Liver (tissue), 10 donors: ENCODE measurements at places on chromosomes 12 and 14. TPM values are rescaled to one million over a fixed set of nuclear protein-coding genes. Genes with fewer than 3 reads are reported as not detected.

CD69 gene
- 1.8 TPM for total RNA-seq

DNA sequence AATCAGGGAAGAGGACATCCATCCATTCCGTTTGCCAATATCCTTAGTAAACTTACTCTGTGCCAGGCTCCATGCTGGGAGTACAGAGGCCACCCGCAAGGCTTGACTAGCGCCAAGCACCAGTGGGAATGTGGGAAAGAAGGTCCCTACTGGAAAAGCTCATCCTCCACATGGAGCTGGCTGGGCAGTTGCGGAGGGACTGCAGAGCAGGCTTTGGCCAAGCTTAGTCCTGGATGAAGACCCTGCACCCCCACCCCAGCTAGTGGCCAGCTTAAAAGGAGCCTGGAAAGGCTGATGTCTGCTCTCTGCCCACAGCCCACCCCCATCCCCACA is 22.4 kb upstream of the EIF2B2 start:
- DNase-seq: no peak
- H3K27ac ChIP-seq: no peak overlapping the region
- H3K4me1 ChIP-seq: no peaks in the 10 kb centered on the region
- no peaks in the 10 kb centered on the region for H3K27me3 ChIP-seq

- H3K27ac ChIP-seq: no peak overlapping the region
- H3K4me3 ChIP-seq: no peak overlapping the region
- no peak for DNase-seq
- H3K4me1 ChIP-seq: no peaks in the 10 kb centered on the region
- no peaks in the 10 kb centered on the region for H3K36me3 ChIP-seq
- no peaks in the 10 kb centered on the region for H3K27me3 ChIP-seq
Observed at GRCh38 chr12:15584366-15585041, 204.7 kb downstream of the EPS8 start.

GRCh38 chr14:83101846-83102245 is 1568.2 kb upstream of the SEL1L start:
- no peak overlapping the region for H3K27ac ChIP-seq
- H3K4me3 ChIP-seq: no peak overlapping the region
- no peak for DNase-seq
- no peaks in the 10 kb centered on the region for H3K36me3 ChIP-seq
- H3K27me3 ChIP-seq: no peaks in the 10 kb centered on the region

DNA sequence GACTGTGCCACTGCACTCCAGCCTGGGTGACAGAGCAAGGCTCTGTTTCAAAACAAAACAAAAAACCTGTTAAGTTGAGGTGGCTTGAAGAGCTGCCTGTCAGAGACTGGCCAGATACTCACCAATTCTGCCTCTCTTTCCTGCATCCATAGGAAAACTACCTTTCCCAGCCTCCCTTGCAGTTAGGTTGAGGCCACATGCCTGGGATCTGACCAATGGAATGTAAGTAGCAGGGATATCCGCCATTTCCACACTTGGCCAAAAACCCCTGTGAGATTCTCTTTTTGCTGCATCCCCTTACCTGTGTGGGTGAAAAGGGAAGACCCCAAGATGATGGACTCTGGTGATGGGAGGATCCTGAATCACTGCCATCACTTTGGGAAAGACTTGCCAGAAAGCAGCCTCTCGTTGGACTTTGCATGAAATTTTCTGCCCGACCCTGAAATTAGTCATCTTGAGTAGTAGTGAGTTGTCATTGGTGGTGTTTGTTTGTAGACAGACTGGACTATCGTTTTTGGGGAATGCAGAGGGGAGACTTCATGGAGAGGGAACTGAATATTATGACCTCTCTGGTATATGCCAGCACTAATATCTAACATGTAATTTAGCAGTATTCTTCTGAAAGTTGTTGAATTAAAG is 14.0 kb downstream of the GPR68 start:
- H3K27me3 ChIP-seq: no peaks in the 10 kb centered on the region
- no peak for DNase-seq
- H3K4me3 ChIP-seq: no peak overlapping the region
- no peak overlapping the region for H3K27ac ChIP-seq
- H3K4me1 ChIP-seq: no peaks in the 10 kb centered on the region

- H3K4me3 ChIP-seq: no peak overlapping the region
- H3K4me1 ChIP-seq: no peaks in the 10 kb centered on the region
- H3K27me3 ChIP-seq: no peaks in the 10 kb centered on the region
- no peak for DNase-seq
- no peaks in the 10 kb centered on the region for H3K36me3 ChIP-seq
Observed at GRCh38 chr12:23049180-23049579, 424.2 kb downstream of the ETNK1 start.

- no peaks in the 10 kb centered on the region for H3K36me3 ChIP-seq
- DNase-seq: no peak
- no peaks in the 10 kb centered on the region for H3K4me1 ChIP-seq
- H3K4me3 ChIP-seq: no peak overlapping the region
- no peaks in the 10 kb centered on the region for H3K27me3 ChIP-seq
Observed at GRCh38 chr12:126487431-126487980, 1422.3 kb downstream of the AACS start.

DNA sequence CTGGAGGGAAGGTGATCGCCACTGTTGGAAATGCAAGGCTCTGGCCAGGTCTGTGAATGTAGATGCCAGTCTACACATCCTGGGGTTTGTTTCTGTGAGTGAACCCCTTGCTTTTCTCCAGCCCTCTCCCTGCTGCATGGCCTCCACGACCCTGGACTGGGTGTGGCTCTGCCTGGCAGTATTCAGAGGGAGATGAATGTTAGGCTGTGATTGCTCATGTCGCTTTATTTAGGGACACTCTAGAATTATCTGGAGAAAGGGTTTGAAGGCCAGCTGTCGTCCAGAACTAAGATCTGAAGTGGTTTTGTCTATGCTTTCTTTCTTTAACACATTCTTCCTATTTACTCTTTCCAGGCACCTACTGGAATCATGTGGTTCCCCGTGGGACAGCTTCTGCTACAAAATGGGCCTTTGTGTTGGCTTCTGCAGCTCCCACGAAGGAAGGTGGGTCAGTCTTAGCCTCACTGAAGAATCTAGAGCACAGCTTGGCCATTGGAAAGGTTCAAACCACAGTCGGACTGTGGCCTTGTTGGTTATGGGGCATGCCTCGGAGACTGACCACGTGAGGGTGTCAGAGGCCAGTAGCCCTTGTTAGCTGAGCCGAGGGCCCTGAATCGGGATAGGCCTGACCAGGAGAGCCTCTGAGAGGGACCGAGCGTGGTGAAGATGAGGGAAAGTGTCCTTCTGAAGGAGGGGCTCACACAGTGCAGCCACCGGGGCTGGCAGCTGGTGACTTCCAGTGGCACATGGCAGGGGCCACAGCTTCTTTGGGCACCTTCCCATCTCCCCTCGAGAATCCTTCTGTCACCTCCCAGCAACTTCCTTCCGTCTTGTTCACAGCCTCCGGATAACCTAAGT is 59.1 kb downstream of the ANKRD9 start:
- no peak overlapping the region for H3K4me3 ChIP-seq
- no peaks in the 10 kb centered on the region for H3K27me3 ChIP-seq
- H3K36me3 ChIP-seq: peaks cover 20% of the 10 kb centered on the region
- no peak for DNase-seq

DNA sequence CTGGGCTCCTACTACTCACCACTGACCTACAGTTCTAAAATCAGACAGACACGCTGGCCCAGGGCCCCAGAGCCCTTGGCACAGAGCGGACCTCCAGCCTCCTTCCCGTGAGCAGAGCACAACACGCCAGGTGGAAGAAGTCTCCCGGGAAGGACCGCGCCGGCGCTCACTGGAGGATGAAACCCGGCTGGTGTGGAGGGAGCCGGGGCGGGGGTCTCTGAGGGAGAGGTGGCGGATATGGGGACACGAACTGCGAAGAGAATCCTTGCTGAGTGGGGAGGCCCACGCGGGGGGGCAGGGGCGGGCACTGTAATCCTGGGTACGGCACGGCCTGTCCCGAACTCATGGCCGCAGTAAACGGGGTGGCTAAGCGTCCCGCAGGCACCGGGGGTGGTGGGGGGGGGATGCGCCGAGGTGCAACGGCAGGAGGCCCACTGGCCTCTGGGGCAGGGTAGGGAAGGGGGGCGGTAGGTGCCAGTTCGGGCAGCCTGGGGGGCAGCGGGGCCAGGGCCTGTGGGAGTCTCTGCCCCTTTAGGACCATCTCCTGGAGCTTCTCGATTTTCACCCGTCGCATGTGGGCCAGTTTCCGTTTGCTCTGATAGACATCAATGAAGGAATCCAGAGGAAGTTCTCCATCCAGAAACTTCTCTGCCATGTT is 28.8 kb downstream of the VPS37B start:
- no peak for DNase-seq
- H3K36me3 ChIP-seq: peaks cover 8% of the 10 kb centered on the region
- H3K27me3 ChIP-seq: no peaks in the 10 kb centered on the region

DNA sequence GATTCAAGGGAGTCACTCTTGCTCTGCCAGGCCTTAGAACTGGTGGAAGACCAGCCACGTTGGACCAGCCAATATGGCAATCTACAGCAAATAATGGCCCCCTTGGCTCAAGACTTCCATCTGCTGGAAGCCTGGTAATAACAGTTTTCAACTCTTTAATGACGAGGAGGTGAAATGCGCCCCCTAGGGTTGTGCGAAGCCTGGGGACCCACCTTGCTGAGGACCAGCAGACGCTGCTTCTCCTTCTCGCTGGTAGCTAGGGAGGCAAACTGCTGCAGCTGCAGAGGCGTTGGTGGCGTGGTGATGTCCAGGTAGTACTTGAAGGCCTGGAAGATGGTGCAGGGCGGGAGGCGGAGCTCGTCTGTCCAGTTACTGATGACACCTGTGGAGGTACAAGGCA is 41.5 kb upstream of the FBXO21 start:
- H3K36me3 ChIP-seq: no peaks in the 10 kb centered on the region
- no peak overlapping the region for H3K4me3 ChIP-seq
- H3K4me1 ChIP-seq: no peaks in the 10 kb centered on the region
- H3K27ac ChIP-seq: no peak overlapping the region
- peaks cover 3% of the 10 kb centered on the region for H3K27me3 ChIP-seq
- no peak for DNase-seq

GRCh38 chr12:4809013-4809448 is 88.8 kb downstream of the GALNT8 start:
- peaks cover 5% of the 10 kb centered on the region for H3K27me3 ChIP-seq
- H3K36me3 ChIP-seq: no peaks in the 10 kb centered on the region
- DNase-seq: no peak
- H3K4me3 ChIP-seq: no peak overlapping the region

DNA sequence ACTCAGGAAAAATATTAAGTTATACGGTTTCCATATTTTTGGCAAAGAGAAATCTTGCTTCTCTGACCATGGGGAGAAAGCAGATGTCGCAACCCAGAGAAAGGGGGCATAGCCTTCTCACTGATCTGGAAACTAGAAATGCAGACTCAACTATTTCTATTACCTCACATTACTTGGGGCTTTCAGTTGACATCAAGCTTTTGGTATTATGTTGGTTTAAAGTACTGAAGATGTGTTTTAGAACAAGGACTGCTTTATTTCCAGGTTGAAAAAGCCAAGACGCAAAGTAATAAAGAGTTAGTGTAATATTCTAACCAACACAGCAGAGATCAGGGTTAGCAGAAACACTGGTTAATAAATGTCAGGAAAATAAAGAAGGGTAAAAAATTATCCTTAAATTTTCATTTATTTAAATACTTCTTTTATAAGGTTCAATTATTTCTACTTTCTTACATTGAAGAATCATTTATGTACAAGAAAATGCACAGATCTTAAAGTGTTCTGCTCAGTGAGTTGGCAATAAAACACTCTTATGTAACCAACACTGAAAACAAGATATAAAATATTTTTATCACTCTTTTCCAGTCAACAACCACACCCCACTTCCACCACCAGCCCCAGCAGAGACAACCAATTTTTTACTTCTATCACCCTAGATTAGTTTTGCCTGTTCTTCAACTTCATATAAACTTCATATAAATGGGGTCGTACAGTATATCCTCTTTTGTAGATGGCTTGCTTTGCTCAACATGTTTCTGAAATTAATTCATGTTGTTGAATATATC is 26.0 kb downstream of the DCP1B start:
- H3K36me3 ChIP-seq: no peaks in the 10 kb centered on the region
- no peaks in the 10 kb centered on the region for H3K27me3 ChIP-seq
- no peak overlapping the region for H3K27ac ChIP-seq
